ENCODE measurements at places on chromosomes 13 and 19.

- DNase-seq = no peak
These were observed 6.0 kb downstream of the ACP4 start for GRCh38 chr19:50796128-50796633.

- DNase-seq = no peak
These were observed 497.1 kb upstream of the ARGLU1 start for GRCh38 chr13:107065036-107065435.

GRCh38 chr13:101416181-101417042 lies at the start of gene NALCN:
TSS of gene NALCN (minus strand) at chr13:101416508. CDS start at chr13:101399126, 17,382 bp downstream.
- no peak for DNase-seq

DNA sequence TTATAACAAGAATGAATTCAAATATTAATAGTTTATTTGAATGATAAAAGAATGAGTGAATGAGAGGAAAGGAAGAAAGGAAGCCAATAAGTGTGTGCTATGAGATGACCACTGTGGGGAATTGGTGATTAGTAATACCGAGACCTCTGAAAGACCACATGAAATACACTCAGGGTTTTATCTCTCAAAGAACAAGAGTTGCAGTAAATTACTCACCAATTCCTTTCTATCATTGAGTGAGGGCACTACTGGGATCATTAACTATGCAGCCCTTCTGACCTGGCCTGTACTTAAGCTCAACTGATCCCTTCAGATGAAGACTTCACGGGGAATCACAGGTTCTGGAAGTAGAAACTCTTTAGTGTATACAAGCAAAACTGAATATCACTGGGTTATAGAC lies 1636.1 kb downstream of the SLITRK5 start:
- DNase-seq = no peak

- no peak for DNase-seq
These were observed 488.0 kb upstream of the ATXN8OS start for GRCh38 chr13:69619651-69620050.

GRCh38 chr19:46904114-46905060 lies 43.6 kb downstream of the ARHGAP35 start:
- DNase-seq = no peak

GRCh38 chr19:2661615-2662014 lies 40.9 kb downstream of the GNG7 start:
- DNase-seq = no peak

DNA sequence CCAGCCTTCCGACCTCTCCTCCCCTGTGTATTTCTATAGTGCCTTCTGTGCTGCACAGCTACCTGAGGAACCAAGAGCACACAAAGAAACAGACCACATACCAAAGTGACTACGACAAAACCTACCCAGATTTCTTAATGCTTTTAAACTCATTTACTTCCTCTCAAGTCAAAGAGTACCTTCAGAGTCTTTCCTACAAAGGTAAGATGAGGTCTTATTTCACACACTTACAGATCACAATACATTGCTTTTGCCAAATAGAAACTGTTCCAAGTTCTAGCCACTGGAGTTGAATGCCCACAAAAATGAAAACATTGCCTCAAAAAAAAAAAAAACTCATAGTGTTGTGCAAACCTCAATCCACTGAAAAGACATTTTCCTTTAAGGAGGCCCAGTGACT lies 36.4 kb downstream of the TEX26 start:
- no peak for DNase-seq

- DNase-seq = no peak
These were observed 12.3 kb downstream of the ZNF585A start for GRCh38 chr19:37160153-37160552.

- no peak for DNase-seq
These were observed 236.1 kb downstream of the RGCC start for GRCh38 chr13:41693434-41693833.

- DNase-seq = no peak
These were observed 103.1 kb upstream of the UBL3 start for GRCh38 chr13:29953542-29953941.

All from CD4-positive, alpha-beta T cell treated with Interferon gamma for 1 hour (primary cell).